ENCODE measurements at places on chromosomes 11 and 22.
A peak's percentile ranks its signal among the peaks of the same experiment; 100 is the strongest.

GRCh38 chr11:72683782-72684200 lies 9.6 kb upstream of the PDE2A start:
- peak; percentile 12 for DNase-seq

DNA sequence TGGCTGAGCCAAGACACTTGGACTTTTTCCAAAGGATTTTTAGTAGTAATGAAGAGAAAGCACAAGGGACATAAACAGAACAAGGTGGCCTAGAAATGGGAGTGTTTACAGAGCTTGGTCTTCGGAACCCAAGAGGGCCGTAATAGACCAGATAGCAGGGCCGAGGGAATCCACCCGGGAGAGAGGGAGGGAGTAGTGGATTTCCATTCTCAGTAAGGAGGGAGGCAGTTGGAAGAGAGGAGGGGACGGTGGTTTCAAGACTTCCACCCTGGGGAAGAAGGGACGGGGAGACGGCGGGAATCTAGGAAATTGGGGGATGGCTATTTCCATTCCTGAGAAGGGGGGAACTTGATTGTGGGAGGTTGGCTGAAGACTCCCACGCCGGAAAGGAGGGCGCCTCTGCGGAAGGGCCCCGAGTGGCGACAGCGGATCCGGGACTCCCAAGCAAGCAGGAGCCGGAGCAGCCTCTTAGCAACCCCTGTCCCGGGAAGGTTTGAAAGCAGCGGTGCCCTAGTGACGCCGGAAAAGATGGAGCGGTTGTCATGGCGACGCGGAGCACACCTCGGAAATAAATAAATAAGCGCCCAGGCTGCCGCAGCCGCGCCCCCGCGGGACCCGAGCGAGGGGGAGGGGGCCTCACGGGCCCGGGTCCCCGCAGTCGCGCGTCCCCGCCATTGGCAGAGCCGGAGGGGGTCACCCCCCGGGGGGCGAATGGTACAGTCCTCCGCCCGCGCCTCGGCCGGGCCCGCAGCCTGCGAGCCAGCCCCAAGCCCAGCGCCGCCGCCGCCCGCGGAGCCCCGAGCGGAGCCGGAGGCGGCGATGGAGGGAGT lies 31.6 kb downstream of the EIF3F start:
- peak; percentile 45 for DNase-seq

GRCh38 chr11:112318184-112318591 lies 57.5 kb upstream of the PLET1 start:
- no peak for DNase-seq

- no peak for DNase-seq
Measured at GRCh38 chr11:87417951-87418350, 380.2 kb downstream of the TMEM135 start.

- no peak for DNase-seq
Measured at GRCh38 chr11:32549611-32550187, 33.9 kb upstream of the EIF3M start.

DNA sequence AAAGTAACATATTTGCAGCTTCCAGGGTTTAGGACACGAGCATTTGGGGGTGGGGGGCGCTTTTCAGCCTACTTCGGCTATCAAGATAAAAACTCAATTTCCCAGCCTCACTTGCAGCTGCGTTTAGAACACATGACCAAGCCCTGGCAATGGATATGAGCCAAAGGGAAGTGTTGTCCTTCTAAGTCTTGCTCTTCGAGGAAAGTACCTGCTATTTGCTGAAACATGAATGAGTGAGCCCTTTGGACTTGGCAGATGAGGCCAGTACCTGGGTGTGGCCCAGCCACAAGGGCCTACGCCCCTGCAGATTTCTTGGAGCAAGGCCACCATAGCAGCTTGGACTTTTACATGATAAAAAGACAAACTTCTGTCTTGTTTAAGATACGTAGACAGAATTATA lies 60.2 kb upstream of the SORL1 start:
- DNase-seq: no peak

DNA sequence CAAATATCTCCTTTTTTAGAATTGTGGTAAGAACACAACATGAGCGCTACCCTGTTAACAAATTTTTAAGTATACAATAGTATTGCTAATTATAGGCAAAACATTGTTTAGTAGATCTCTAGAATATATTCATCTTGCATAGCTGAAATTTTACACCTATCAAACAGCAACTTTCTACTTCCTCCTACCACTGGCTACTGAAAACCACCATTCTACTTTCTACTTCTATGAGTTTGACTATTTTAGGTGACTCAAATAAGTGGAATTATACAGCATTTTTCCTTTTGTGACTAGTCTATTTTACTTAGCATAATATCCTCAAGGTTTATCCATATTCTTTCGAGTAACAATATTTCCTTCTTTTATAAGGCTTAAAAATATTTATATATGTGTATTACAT lies 128.4 kb downstream of the FAM76B start:
- DNase-seq: no peak

DNA sequence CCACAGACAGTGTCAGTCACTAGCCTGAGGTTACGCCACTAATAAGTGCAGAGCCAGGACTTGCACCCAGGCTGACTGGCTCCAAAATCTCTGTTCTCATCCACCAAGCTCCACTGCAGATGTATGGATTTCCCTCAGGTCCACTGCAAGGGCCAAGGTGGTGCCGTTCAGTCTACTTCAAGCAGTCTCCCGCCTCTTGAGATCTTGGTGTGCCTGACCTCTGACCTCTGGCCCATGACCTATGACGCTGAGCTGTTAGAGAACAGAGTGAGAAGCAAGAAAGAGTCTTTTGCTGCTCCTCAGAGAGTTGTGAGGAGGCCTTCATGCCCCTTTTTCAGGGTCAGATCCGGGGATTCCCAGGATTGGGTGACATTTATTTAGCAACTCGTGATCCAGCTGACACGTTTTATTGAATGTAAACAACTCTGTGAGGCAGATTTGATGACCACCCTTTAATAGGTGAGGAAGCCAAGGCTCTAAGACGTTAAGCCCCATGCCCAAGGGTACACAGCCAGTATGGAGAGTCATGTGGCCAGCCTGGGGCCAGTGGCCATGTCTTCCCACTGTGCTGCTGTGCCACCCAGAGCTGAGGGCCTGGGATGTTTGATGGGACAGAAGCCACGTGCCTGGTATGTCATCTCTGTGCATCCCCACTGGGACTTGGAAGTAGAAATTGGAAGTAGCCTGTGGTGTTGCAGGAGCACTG lies 25.2 kb downstream of the DCPS start:
- DNase-seq: no peak

GRCh38 chr11:63599211-63600122 lies 14.8 kb downstream of the PLAAT3 start:
- DNase-seq: no peak

DNA sequence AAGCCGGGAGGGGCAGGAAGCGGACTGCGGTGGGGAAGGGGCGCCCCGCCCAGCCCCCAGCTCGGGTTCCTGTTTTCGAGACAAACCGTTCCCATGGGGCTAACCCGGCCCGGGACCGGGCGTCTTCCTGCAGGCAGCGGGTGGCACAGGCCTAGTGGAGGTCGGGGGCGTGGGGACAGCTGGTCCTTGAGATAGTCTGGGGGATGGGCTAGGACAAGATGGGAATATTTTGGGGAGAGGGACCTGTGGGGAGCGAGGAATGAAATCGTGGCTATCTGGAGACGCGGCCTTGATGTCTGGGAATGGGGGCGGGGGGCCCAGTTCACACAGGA lies 1.2 kb upstream of the RASGRP2 start:
- DNase-seq: no peak

DNA sequence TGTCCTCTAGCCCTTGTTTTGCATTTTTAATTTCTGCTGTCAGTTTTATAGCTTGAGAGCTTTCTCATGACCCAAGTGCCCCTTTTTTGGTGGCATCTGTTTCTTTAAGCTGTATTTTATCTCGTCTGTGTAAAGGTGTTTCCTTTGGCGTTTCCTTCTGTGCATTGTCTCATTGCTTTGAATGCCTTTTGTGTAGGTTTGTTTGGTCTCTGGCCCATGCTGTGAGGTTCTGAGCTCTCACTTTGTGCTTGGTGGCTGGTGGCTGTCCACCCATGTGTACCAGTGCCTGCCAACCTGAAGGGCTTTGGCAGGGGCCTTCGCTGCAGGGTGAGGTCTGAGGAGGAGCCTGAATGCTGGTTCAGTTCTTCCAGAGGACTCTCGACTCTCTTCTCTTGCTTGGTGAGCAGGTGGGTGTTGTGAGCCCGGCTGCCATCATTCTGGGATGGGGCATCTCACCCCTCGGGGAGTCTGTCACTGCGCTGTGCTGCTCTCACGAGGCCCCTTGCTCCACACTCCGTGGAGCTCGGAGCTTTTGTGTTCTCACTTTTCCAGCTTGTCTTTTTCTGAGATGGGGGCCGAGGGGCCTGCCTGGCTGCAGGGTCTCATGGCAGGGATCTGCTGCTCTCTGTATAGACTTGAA lies 14.9 kb downstream of the AP2A2 start:
- no peak for DNase-seq

GRCh38 chr11:125559888-125560287 lies 9.4 kb upstream of the EI24 start:
- DNase-seq: no peak

GRCh38 chr11:126127284-126127845 lies 64.7 kb upstream of the CDON start:
- DNase-seq: no peak

GRCh38 chr11:76767659-76768058 lies 15.5 kb upstream of the TSKU start:
- no peak for DNase-seq

DNA sequence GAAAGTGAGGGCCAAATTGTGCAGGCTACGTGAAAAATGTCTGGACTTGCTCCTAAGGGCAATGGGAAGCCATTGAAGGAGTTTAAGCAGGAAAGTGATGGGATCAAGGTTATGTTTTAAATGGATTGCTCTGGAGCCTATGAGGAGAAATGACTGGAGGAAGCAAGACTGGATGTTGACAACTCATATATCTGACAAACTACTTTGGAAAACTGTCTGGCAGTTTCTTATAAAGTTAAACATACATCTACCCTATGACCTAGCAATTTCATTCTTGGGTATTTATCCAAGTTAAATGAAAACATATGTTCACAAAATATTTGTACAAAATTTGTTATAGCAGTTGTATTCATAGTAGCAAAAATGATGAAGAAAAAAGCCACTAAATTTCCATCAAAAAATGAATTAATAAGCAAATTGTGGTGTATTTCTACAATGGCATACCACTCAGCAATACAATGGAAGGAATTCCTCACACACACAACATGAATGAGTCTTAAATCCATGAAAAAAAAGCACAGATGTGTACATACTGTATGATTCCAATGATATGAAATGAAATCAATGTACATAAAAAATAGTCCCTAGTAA lies 24.1 kb downstream of the FZD4 start:
- no peak for DNase-seq

DNA sequence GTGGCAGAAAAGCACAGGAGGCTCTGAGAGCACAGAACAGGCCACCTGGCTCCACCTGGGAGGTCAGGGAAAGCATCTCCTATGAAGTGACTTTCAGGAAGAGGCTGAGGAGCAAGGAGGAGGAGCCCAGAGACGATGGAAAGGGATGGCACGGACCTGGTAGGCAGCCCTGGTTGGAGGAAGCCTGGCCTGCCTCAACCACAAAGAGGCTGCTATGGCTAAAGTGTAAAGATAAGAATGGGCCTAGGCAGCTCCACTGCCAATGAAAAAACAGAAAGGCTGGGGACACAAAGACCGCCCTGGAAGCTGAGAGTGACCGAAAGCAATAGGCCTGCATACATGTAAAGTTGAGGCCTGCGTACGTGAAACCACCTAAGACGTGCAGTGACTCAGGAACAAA lies 31.2 kb upstream of the ETS1 start:
- DNase-seq: no peak

DNA sequence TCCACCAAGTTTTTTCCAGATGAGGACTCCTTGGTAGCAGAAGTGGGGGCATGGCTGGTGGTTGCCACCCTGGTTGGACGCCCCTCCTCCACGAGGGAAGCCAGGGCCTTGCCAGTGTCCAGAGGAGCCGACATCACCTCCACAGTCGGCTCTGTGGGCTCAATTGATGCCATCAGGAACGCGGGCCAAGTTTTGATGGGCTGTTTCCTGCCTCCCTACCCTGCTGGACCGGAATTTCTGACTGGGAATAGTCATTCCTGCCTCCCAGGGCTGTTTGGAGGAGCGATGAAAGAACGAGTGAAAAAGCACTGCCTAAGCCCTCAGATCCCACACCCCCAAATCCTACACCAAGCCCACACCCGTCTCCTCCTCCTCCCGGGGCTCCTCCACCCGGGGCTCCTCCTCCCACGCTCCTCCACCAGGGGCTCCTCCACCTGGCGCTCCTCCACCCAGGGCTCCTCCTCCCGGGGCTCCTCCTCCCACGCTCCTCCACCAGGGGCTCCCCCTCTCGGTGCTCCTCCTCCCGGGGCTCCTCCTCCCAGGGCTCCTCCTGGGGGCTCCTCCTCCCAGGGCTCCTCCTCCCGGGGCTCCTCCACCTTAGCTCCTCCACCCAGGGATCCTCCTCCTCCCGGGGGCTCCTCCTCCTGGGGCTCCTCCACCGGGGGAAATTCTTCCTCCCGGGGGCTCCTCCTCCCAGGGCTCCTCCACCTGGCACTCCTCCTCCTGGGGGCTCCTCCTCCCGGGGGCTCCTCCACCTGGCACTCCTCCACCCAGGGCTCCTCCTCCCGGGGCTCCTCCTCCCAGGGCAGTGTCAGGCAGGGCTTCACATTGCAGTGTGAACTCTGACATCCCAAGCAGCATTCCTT lies 10.0 kb upstream of the PRR5 start:
- no peak for DNase-seq

DNA sequence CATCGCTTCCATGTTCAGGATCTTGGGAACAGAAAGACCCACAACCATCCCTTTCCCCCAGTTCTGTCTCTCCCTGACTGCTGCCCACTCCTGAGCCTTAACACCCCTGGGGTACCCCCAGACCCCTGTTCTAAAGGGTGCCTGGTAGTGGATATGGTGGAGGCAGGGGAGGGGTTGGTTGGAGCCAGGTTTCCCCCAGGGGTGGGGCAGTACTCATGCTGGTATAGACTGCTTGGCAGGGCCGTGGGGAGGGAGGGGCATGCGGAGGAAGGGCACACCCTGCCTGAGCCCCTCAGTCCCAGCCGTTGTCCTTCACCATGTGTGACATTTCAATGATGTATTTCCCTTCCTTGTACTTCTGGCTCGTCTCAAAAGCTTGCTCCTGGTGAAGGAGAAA lies 4.0 kb downstream of the YPEL4 start:
- no peak for DNase-seq

- no peak for DNase-seq
Measured at GRCh38 chr11:73291781-73292524, 16.1 kb upstream of the ARHGEF17 start.
